ENCODE measurements at places on chromosomes 11 and 22.

- DNase-seq, result no peak
These were observed 796 bp downstream of the TIMP3 start for GRCh38 chr22:32802237-32802765.

- DNase-seq, result no peak
These were observed 5.3 kb upstream of the NAP1L4 start for GRCh38 chr11:2997406-2997805.

DNA sequence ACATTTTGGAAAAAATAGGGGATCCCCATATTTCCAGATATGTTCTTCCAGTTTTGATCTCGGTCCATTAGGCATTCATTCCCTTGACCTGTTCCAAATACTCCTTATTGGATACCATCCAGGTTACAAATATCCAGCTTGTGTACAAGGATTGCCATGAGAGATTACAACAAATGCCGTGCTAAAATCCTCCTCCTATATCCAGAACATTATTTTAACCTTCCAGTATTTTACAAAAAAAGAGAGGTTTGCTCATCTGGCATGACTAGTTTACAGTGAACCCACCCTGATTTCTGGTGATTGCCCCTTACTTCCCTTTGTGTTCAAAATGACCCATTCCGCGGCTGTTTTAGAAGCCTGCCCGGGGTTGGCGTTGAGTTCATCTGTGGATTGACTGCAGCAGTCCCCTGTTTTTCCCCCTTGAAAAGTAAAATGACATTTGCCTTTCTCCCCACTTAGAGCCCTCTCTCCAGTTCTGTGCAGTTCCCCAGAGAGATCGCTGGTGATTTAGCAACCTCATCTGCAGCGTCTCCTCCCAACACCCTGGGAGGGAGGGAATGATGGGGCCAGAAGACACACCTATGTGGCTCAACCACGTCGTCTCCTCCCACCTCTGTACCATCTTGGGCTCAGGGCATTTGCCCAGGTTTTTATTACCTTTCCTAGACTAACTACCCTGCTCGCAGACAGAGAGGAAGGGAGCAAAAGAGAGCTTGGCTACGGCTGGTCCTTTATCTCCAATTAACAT, 73.6 kb downstream of the DSCAML1 start:
- no peak for DNase-seq

DNA sequence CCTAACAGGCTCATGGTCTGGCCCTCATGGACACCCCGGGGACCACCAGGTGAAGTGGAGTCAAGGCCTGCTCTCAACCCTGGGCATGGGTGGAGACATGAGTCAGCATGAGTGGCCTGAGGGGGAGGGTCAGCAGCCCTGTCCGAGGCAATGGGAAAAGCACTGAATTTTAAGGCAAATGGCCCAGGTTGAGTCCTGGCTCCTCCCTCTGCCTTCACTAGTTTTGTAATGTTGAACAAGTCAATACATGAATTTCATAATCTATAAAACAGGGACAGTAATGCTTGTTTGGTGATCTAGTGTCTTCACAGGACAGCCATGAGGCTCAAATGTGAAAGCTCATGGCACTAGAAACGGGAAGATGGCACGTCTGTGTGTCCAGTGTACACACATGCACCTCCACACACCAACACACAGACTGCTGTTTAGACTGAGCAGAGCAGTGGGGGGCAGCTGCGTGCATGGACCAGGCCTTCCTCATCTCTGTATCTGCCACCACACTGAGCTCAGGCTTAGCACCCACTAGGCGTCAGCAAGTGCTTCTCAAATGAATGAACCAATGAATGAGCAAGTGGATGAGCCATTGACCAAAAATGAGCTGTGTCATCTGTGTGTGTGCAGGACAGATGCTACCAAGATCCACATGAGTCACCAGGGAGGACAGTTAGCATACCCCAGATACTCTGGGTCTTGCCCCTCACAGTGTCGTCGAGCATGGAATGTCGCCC, 63.4 kb downstream of the NRXN2 start:
- no peak for DNase-seq

DNA sequence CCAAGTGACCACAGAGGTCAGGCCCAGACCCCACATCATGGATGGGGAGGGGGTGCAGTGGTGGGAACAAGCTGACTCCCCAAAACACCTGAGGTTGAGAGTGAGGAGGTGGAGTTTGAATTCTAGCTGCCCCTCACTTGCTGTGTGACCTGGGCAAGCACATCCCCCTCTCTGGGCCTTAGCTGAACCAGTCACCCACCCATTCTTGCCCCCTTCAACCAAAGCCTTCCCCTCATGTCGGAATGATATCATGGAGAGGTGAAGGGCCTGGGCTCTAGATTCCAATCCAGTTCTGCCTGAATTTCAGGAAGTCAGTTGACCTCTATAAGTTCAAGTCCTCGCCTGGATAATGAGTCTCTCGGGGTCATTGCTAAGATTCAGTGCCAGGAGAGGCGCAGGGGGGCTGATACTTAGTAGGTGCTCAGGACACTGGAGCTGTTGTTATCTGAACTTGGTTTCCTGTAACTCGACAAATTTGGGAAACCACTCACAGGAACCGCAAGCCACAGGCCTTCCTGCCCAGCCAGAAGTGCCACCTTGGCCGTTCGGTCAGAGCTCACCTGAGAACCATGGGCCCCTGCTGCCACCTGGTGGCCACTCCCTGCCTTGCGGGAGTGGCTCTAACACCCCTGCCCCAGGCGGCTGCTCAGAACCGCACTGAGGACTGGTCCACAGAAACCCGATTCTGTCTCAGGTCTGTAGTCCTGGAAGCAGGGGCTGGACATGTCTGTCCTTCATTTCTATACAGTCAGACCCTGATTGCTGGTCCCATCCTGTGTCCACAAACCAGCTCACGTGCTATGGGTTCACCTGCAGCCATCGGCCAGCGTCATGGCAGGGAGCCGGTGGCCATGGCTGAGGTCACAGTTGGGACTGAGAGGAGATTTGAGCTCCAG, 6.9 kb downstream of the CDC42EP1 start:
- peak; percentile 84 for DNase-seq

DNA sequence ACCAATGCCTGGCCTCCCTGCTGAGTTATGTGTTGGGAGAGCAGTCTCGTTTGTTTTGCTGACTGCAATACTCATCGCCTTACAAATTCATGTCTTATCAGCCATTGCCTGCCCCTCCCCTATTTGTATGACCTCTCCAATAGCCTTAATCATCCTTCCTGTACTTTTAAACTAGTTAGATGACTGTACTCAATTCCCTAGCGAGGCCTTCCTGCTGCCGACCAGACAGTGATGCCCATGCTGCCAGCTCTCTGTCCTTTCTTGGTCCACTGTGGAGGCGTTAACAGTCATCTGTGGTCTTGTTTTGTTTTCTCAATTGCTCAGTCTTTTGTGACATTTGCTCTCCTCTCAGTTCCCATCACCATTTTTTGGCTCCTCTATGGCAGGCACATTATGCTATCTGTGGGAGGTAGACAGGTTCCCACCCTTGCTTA, 20.3 kb upstream of the YPEL1 start:
- no peak for DNase-seq

- DNase-seq, result no peak
These were observed 193.1 kb upstream of the PITPNB start for GRCh38 chr22:28112190-28112544.

DNA sequence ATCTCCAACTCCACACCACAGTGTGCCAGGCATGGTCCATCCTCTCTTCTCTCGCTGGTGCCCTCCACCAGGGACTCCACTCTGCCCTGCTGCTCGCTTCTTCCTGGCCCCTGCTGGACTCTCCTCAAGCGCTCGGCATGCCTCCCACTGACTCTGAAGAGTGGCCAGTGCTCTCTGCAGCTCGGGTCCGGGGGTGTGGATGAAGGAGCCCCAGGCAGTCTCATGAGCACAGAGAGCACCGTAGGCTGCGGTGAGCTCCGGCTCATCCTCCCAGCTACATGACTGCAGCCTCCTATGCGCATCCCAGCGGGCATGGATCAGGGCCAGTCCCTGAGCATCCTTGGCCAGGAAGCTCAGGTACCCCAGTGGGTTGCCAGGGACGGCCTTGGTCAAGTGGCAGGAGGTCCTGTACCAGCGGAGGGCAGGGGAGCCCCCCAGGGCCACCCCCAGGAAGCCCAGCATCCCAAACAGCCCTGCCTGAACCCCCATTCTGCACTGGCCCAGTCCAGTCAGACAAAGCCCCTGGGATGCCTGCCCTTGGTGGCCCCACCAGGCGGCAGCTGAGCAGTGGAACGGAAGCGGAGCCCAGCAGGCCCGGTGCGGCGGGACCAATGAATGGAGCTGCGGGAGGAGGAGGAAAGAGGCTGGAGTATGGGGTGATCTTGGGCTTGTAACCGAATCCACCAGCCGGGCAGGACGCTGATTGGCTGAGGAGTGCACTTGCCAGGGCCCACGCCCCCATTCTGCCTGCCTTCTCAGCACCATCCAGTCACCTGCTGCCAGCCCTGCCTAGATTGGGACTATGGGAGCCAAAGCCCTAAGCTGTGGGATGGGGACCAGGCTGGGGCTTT, at the start of gene PLA2G3:
TSS of gene PLA2G3 (minus strand) at position 643 of the 851 bp plus-strand sequence. CDS start at position 489, 154 bp downstream.
- DNase-seq, result no peak

GRCh38 chr11:843086-843734, 558 bp downstream of the TSPAN4 start:
- DNase-seq, result no peak

DNA sequence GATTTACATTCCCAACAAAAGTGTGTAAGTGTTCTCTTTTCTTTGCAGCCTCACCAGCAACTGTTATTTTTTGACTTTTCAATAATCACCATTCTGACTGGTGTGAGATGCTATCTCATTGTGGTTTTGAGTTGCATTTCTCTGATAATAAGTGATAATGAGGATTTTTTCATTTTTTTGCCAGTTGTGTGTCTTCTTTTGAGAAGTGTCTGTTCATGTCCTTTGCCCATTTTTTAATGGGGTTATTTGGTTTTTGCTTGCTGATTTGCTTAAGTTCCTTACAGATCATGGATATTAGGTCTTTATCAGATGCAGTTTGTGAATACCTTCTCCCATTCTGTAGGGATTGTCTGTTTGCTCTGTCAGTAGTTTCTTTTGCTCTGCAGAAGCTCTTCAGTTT, 107.7 kb downstream of the EHF start:
- no peak for DNase-seq

DNA sequence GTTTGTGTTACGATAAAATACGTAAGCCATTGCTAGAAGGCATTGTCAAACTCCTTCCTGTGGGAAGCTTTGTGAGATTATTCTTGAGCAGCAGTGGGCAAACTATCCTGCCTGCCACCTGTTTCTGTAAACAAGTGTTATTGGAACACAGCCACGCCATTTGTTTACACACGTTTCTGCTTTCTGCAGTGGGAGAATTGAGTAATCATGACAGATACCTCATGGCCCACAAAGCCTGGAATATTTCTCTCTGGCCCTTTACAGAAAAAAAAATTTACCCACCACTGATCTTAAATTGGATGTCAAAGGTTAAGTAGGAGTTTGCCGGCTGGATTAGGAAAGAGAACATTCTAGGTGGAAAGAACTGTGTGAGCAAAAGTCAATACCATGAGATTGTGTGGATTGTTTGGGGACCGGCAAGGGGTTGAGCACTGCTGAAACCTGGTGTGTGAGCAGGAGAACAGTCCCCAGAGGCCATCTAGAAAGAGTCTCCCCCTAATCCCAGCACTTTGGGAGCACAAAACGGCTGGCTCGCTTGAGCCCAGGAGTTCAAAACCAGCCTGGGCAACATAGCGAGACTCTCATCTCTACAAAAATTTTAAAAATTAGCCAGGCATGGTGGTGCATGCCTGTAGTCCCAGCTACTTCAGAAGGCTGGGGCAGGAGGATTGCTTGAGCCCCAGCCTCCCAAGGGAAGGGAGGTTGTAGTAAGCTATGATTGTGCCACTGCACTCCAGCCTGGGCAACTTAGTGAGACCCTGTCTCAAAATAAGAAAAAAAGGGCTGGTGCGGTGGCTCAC, 6.0 kb upstream of the PLA2G6 start:
- no peak for DNase-seq

DNA sequence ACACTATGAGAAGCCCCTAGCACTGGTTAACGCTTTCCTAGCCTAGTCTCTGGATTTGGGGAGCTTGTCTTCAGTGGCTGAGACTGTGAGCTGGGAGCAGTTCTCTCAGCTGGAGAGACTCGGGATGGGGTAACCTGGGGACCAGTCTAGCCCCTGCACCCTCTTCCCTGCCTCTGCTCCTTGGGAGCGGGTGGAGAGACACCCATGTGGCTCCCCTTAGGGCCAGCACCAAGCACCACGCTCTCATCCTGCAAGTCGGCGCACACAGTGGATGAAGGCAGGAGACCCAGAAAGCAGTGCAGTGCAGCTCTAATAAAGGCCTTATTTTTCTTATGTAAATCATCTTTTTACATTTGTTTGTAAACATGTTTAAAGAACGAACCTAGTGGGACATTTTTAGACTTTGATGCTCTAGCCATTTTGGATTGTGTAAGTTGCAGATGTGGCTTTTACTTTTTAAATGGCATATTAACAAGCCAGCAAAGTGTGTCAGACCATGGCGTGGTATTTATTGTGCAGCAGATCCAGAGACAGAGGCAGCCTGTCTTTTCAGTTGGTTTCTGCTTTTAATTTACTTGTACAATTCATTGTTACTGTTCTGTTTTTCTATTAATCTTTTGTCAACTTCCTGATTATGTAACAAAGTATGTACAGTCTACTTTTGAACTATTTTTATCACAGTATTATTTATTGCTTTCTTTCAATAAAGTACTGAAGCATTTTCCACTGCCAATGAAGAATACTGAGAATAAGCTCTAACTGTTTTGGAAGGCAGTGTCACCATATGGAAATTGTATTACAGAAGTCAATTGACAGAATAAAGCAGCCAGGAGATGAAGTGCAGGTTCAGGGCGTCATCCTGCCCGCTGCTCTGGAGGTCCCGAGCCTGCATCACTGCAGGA, 14.4 kb upstream of the CTTN start:
- no peak for DNase-seq

GRCh38 chr11:9575260-9576240, 2.1 kb downstream of the WEE1 start:
- DNase-seq, result no peak

DNA sequence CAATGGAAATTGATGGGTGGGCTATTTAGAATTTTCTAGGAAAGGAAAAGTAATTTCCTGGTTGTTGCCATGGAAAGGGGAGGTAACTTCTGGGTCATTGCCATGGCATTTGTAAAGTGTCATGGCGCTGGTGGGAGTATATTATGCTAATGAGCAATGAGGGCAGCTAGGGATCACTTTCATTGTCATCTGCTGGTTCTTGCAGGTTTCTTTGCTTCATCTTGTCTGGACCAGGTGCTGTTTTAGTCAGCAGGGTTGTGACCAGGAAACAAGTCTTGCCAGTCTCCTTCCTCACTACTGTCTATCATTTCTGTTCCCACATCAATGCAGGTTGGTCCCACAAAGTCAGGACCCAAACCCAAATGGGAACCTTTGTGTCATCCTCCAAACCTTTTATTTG, 237.6 kb upstream of the C11orf87 start:
- no peak for DNase-seq

GRCh38 chr11:11476971-11477645, 124.1 kb upstream of the CSNK2A3 start:
- DNase-seq, result no peak

- DNase-seq, result no peak
These were observed 105.8 kb downstream of the UVRAG start for GRCh38 chr11:75920848-75921247.

DNA sequence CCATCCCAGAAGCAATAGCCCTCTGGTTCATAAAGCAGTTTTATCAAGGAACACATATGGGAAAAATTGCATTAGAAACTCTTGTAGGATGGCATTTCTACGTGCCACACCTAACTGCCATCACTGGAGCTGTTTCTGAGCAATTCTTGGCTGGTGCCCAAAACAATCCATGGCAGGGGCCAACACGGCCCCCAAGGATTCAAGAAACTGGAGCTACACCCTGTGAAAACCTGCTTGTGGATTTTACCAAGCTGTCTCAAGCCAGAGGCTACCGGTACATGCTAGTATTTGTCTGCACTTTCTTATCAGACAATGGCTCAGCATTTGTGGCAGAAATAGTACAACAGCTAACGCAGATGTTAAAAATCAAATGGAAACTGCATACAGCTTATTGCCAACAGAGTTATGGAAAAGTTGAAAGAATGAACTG, 42.4 kb upstream of the GLYAT start:
- no peak for DNase-seq

All from activated effector memory CD4-positive, alpha-beta T cell treated with Interleukin-2 at 50 U/mL for 16 hours (primary cell).